ENCODE measurements at places on chromosomes 12 and 14. TPM values are rescaled to one million over a fixed set of nuclear protein-coding genes. Genes with fewer than 3 reads are reported as not detected.

GRCh38 chr14:50944647-50945413 lies 547 bp upstream of the PYGL start:
- no peak for DNase-seq
- peak overlapping the region; percentile 75 for H3K27ac ChIP-seq
- peak overlapping the region; percentile 91 for H3K4me3 ChIP-seq
- peaks cover 11% of the 10 kb centered on the region for H3K36me3 ChIP-seq
- no peaks in the 10 kb centered on the region for H3K27me3 ChIP-seq

- DNase-seq = no peak
- peaks cover 17% of the 10 kb centered on the region for H3K4me1 ChIP-seq
- H3K27me3 ChIP-seq = peaks cover 2% of the 10 kb centered on the region
- H3K36me3 ChIP-seq = no peaks in the 10 kb centered on the region
Observed at GRCh38 chr12:92615703-92616102, 87.1 kb upstream of the PLEKHG7 start.

- H3K27ac ChIP-seq = no peak overlapping the region
- no peak overlapping the region for H3K4me3 ChIP-seq
- peaks cover 9% of the 10 kb centered on the region for H3K36me3 ChIP-seq
- H3K4me1 ChIP-seq = peaks cover 27% of the 10 kb centered on the region
Observed at GRCh38 chr14:50364792-50365191, 31.9 kb downstream of the CDKL1 start.

- peaks cover 2% of the 10 kb centered on the region for H3K27me3 ChIP-seq
- H3K4me1 ChIP-seq = peaks cover 25% of the 10 kb centered on the region
- no peak overlapping the region for H3K27ac ChIP-seq
- no peak overlapping the region for H3K4me3 ChIP-seq
- no peak for DNase-seq
Observed at GRCh38 chr12:12353807-12354206, 3.1 kb upstream of the BORCS5 start.

GRCh38 chr14:71497645-71498086 lies 434.6 kb upstream of the RGS6 start:
- H3K4me1 ChIP-seq = peaks cover 25% of the 10 kb centered on the region
- H3K27ac ChIP-seq = peak overlapping the region; percentile 55
- peak; percentile 25 for DNase-seq
- H3K36me3 ChIP-seq = peaks cover 9% of the 10 kb centered on the region

GRCh38 chr12:102182635-102183034 lies 15.0 kb downstream of the PMCH start:
- no peak overlapping the region for H3K27ac ChIP-seq
- no peaks in the 10 kb centered on the region for H3K4me1 ChIP-seq
- H3K36me3 ChIP-seq = no peaks in the 10 kb centered on the region

DNA sequence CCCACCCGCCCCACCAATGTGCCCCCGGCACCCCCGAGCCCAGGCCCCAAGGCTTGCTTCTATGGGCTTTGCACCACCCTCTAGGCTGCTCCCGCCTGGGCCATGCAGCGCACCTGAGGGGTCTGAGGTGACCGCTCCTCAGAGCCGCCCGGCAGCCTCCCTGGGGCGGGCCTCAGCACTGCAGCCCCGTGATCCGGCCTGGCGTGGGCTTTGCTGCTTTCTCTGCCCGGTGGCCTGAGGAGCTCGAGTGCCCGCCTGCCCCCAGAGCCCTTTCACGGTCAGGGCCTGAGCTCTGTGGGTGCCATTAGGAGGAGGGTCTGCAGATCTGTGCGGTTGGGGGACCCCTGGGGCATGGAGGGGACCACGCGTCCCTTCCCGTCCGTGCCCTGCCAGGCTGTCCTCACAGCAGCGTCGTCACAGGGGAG lies 6.2 kb downstream of the MTA1 start:
- H3K27ac ChIP-seq = no peak overlapping the region
- H3K27me3 ChIP-seq = no peaks in the 10 kb centered on the region
- peaks cover 18% of the 10 kb centered on the region for H3K36me3 ChIP-seq
- H3K4me3 ChIP-seq = no peak overlapping the region
- peaks cover 26% of the 10 kb centered on the region for H3K4me1 ChIP-seq
- DNase-seq = no peak

GRCh38 chr14:95314609-95315008 lies 5.1 kb downstream of the CLMN start:
- no peaks in the 10 kb centered on the region for H3K4me1 ChIP-seq
- H3K4me3 ChIP-seq = no peak overlapping the region
- peaks cover 23% of the 10 kb centered on the region for H3K27me3 ChIP-seq
- H3K36me3 ChIP-seq = no peaks in the 10 kb centered on the region
- H3K27ac ChIP-seq = no peak overlapping the region

DNA sequence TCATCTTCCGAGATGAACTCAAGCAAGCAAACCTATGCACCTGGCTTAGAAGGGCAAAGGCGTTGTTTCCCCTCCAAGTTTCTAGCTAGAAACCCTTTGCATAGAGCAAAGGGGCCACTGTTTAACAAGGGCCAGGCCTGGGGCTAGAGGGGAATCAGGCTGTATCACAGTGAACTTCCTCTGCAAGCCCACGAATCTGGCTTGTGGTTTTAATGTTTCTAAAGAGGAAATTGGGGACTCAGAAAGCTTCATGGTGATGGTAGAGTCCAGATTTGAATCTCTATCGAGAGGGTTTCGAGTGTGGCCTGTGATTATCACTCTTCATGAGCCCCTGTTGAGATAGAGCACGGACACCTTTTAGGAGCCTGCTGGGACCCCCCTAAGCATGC lies 189.9 kb downstream of the VRK1 start:
- no peak overlapping the region for H3K27ac ChIP-seq
- no peaks in the 10 kb centered on the region for H3K36me3 ChIP-seq
- no peaks in the 10 kb centered on the region for H3K27me3 ChIP-seq
- H3K4me3 ChIP-seq = no peak overlapping the region
- no peaks in the 10 kb centered on the region for H3K4me1 ChIP-seq

DNA sequence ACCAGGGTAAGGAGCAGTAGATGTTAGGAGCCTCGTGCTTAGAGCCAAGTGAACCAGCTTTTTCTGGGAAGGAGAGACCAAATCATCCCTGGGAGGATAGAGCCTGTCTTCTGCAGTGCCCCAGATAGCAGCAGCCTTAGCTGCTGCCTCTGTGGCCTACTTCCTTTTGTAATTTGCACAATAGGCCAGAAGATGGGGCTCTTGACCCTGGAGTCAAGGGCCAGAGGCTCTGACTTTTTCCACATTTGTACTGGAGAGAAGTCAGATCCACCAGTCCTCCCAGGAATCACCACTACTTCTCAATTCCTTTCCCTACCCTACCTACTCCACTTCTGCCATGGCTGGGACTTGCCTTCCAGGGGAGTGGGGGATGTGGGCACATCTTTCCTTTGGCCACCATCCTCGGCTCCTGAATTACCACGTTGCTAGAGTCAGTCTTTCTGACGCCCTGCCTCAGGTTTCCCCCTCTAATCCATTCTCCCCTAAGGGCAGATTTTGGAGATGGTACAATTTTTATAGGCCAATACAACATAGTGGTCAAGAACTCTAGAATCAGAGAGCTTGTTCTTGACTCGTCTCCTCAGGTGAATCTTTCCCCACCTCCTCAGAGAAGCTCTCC lies 3.3 kb upstream of the SLC4A8 start:
- no peaks in the 10 kb centered on the region for H3K27me3 ChIP-seq
- H3K36me3 ChIP-seq = no peaks in the 10 kb centered on the region
- H3K27ac ChIP-seq = no peak overlapping the region

DNA sequence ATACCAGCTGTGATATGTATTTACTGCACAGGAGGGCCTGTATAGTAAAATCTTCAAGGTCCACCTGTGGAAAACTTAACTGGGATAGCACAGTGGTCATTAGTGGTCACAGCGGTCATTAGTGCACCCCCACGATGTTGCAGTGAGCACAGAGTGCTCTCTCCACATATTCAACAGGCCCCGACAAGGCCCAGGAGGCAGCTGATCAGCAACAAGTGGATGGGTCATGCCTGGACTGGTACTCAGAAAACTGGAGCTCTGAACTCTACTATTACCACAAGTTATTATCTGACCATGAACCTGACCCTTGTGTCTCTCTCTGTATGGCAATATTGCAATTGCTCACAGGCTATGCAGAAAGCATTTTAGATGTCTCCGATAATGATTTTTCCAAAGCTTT lies 129.5 kb downstream of the SLC35F4 start:
- H3K4me1 ChIP-seq = no peaks in the 10 kb centered on the region
- H3K36me3 ChIP-seq = no peaks in the 10 kb centered on the region
- H3K4me3 ChIP-seq = no peak overlapping the region
- DNase-seq = no peak

GRCh38 chr14:78316052-78316451 lies 145.9 kb downstream of the NRXN3 start:
- H3K27ac ChIP-seq = no peak overlapping the region
- no peaks in the 10 kb centered on the region for H3K4me1 ChIP-seq
- no peaks in the 10 kb centered on the region for H3K36me3 ChIP-seq
- no peak for DNase-seq
- H3K27me3 ChIP-seq = no peaks in the 10 kb centered on the region

GRCh38 chr14:105852378-105853088 lies 326.1 kb downstream of the TMEM121 start:
- peaks cover 7% of the 10 kb centered on the region for H3K36me3 ChIP-seq
- no peak overlapping the region for H3K27ac ChIP-seq
- DNase-seq = no peak

PKP2 gene
- total RNA-seq = not detected

CFAP73 gene
- not detected for total RNA-seq

PTCSC3 gene
- not detected for total RNA-seq

MANSC4 gene
- not detected for total RNA-seq

SMOC1 gene
- not detected for total RNA-seq

LGR5 gene
- total RNA-seq = not detected

All from HFFc6 (cell line).